NCI-H2107 (cell line): ENCODE measurements at places on chromosomes 4 and X.

GRCh38 chr4:4619821-4620220 is 78.0 kb upstream of the STX18 start:
- DNase-seq = no peak

GRCh38 chr4:150679765-150680343 is 97.9 kb downstream of the MAB21L2 start:
- DNase-seq = no peak

DNA sequence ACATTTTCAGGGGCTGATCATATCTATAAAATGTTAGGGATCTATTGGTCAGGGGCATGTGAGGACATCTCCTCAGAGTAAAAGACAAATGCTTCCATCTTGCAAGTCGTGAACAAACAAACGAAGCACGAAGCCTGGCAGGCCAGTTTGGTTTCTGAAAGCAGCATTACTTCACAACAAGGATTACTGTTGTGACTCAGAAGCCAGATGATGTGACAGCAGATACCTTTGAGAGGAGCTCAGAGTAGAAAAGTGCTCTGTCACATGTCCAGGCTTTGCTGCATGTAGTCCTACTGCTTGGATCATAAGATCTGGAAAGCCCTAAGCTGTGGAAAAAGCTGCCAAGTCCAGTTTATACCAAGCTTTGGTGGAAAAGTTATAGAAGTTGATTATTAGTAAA is 1827.2 kb downstream of the ARAP2 start:
- DNase-seq = no peak

DNA sequence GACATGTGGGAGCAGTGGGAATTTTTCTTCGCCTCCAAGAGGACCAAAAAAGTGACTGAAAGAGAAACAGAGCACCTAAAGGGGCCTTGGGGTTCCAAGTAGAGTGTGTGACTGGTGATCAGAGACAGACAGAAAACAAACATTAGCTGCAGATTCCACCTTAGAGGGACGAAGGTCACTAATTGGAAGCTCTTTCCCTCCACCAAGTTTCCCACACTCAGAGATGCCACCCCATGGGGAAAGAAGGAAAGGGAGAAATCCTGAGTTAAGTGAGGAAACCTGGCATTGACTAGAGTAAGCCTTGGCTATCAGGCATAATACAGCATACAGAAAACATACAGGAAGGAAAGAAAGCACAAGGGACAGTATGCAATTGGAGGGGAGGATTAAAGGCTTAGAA is 90.9 kb downstream of the HNRNPD start:
- DNase-seq = no peak

DNA sequence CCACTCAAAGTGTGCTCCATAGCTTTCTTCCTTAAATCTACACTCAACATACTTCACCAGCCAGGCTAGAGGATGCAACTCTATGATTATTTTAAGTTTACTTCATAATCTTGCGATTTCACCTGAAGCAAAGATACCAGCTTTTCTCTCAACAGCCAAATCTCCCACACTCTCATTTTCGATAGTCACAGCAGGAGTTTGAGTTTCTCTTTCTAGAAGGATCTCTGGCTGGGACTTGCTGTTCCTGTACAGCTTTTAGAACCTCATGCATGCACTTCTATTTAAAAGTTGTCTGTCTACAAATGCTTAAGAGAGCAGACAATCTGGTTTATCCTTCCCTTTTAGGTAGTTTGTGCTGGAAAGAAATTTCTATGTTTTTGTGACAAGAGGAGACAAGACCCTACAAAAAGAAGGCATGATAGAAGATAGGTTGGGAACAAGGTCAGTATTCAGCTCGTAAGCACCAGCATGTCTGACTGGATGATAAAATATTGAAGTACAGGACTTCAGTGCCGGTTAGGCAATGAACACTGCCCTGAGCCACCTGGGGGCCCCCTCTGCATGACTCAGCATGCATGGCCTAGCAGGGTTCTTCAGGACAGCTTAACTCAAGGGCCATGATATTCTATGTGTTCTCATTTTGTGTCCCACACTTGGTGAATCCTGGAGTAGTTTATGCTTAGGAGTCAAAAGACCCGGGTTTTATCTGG is 65.6 kb downstream of the ATXN3L start:
- no peak for DNase-seq

DNA sequence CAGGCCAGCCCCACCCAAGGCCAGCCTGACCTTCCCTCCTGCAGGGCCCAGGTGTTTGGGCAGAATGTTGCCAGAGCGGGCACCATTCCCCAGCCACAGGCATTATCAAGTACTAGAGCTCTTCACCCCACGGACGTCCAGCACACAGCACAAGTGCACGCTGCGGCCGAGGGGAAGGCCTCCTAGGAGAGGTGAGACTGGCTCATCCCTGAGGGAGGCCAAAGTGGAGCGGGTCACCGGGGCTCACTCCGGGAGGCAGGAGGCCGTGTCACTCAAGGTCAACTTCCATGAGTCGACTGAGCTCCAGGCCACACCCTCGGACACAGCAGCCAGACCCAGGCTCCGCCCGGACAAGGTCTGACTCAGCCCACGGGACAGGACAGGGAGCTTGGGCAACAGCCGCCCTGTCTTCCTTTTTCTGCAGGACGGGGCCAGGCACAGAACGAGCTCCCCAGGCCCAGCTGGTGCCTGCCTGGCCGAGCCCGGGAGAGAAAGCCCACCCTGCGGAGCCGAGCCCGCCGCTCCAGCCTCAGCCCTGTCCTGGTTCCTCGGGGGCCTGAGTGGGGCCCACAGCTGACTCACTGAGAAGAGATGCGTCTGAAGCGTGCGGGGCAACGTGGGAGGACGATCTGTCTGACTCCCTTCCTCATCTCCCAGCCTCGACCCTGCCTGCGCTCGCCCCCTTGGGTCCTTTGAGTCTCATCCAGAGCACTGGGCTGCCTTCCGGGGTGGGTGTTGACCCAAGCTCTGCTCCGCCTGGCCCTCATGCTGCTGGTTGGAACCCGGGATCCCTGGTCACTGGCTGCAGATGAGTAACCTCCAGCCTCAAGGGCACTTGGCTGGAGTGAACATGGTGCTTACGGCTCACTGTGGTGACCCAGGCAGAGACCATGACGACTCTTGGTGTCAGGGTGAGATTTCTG is 1.6 kb downstream of the SLC49A3 start:
- DNase-seq = no peak

GRCh38 chr4:3239998-3240920 is 8.7 kb upstream of the MSANTD1 start:
- DNase-seq = peak; percentile 43

- DNase-seq = no peak
These were observed 93.4 kb downstream of the SLC10A7 start for GRCh38 chr4:146428298-146428697.

DNA sequence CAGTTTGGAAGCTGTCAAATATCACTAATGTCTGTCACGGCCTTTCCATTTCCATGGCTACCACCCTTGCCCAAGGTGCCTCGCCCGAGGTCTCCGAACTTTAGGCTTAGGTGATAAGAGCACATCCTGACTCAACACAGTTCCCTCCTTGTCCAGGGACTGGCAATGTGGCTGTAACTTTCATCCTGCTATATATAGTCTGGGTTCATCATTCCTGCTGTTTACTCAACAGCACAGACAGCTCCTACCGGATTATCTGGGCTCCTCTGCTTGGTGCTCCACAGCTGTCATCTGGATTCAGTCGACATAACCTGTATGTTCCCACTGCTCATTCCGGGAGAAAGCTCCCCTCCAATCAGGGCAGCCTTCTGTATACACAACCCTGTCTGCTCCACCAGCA is 51.2 kb downstream of the GATB start:
- DNase-seq = no peak

DNA sequence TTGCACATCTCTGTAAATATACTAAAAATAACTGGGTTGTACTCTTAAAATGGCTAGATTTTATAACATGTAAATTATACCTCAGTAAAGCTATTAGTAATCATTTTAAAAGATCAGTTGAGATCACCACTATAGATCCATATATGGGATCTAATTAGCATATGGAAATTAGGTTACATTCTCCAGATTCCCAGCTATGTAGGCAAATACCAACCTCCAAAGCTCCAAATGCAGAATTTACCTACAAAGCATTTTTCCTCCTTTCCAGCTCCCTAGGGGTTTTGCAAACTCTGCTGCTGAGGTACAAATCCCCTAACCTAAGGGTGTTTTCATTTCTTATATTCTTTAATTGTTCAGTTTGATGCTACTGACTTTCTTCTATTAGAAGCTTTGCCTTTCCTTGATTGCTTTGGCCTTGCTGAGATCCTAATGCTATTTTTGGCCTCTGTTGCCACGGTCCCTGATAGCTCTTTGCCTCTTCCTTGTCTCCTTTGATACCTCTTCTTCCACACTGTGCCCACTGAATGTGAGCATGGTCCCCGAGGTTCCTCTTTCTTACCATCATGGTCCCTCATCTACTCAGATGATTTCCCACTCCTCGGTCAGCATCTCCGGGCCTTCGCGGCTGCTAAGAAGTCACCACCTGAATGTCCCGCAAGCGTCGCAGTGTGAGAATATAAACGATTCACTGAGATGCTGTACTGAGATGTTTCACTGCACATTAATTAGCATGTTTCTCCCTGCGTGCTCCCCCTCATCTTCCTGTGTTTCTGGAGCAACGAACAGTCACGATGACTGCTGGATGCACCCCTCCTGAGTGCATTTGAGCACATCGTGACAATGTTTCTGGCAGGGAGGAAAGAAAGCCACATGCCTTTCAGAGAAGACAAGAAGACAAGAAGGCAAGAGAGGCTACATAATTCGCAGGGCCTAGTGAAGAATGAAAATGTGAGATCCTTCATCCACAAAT is 23.8 kb downstream of the ENPP6 start:
- no peak for DNase-seq

DNA sequence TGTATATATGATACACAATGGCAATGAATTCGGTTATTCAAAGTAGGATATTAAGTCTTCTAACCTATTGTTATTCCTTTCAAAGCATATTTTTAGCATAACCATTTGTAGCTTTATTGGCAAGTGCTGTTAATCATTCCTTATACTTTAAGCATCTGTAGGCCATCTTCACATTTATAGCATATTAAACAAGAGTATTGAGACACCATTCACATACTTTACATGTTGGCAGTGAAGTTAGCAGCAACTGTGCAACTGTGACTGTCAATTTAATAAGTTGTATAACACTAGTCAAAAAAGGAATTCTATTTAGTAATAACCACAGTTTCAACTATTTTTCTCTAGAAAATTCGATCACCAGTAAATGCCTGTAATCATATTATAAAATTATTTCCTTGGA is 107.3 kb upstream of the MYOZ2 start:
- no peak for DNase-seq

- DNase-seq = no peak
These were observed 25.4 kb upstream of the IL2 start for GRCh38 chr4:122481766-122482405.

GRCh38 chr4:10722957-10723356 is 38.4 kb upstream of the CLNK start:
- DNase-seq = no peak

GRCh38 chrX:8254401-8254800 is 83.3 kb upstream of the VCX2 start:
- DNase-seq = no peak

DNA sequence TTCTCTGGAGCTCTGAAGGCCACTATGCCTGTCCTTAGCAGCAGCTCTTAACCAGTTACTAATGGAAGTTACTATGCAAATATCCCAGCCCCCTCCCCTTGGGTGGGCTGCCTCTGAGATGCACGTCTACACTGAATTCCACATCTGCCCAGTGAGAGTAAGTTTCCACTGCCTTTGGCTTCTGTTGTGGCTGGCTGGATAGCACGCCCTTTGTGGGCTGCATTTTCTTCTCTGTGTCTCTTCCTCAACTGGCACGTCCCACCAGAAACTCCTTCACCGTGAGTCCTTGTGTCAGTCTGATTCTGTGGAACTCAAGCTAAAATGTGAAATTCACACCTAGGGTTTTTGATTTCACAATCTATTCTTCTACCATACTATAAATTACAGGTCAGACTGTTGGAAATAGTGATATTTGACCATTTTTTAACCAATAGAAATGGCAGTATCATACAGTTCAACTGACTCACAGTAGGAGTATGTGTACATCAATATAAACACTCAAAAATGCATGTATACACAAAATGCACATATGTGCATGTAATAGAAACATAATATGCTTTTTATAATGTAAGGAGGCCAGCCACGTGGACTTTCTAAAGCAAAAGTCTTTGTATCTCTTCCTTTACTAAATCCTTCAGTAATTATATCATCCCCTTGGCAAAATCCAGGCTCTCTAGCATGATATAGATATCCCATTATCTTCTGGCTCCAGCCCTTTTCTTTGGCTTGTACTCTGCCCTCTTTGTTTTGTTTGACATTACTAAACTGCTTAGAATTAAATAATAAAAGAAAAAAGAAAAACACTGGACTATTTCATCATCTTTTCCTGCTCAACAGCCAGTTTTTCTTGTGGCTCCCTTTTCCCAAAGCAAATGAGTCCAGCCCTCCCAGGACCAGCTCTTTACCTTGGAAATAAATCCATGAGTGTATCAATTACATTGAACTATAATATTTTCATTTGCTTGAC is 33.2 kb upstream of the LDB2 start:
- DNase-seq = no peak

- DNase-seq = no peak
These were observed 491 bp downstream of the ARHGEF6 start for GRCh38 chrX:136780241-136780640.

GRCh38 chrX:79330022-79330421 is 37.1 kb downstream of the ITM2A start:
- no peak for DNase-seq

- DNase-seq = no peak
These were observed 119.5 kb upstream of the AFF2 start for GRCh38 chrX:148380650-148381561.

DNA sequence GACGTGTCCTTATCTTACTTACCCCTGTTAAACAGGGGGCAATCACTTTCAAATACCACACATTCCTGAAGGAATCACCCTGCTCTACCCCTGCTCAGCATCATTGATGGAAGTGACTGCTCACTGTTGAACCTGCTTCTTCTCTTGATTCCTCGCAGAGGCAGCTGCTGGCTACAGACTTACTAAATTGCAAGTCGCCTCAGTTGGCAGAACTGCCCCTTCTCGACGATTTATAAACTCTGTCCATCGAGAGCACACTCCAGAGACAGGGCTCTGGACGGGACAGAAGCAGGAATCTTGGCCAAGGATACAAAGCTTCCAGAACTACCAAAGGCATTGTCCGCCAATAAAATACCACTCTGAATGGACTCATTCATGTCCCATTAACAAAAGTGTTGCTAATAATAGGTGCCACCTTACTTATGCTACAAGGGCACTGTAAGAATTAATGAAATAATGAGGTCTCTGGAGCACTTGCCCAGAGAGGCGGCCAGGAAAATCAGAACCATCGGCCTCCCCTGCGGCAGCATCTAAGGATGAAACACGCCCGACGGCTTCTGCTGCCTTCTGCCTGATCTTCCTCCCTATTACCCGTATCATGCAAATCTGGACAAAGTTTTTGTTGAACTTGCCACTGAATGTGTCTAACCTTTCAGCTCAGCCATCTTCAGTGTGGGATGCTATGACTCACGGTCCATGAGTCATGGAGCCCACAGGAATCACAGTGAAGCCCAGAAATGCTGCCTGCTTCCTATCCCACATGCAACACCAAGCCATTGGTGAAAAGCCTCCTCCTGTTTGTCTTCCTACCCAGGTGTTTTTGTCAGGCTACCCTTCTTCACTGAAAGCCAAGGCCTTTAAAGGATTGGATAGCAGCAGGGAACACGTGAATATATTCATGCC is 164.9 kb downstream of the MAML3 start:
- no peak for DNase-seq

- no peak for DNase-seq
These were observed 4.0 kb downstream of the PLP2 start for GRCh38 chrX:49175435-49176274.
